ENCODE measurements at places on chromosomes 1 and 21. TPM values are rescaled to one million over a fixed set of nuclear protein-coding genes. Genes with fewer than 3 reads are reported as not detected.

DNA sequence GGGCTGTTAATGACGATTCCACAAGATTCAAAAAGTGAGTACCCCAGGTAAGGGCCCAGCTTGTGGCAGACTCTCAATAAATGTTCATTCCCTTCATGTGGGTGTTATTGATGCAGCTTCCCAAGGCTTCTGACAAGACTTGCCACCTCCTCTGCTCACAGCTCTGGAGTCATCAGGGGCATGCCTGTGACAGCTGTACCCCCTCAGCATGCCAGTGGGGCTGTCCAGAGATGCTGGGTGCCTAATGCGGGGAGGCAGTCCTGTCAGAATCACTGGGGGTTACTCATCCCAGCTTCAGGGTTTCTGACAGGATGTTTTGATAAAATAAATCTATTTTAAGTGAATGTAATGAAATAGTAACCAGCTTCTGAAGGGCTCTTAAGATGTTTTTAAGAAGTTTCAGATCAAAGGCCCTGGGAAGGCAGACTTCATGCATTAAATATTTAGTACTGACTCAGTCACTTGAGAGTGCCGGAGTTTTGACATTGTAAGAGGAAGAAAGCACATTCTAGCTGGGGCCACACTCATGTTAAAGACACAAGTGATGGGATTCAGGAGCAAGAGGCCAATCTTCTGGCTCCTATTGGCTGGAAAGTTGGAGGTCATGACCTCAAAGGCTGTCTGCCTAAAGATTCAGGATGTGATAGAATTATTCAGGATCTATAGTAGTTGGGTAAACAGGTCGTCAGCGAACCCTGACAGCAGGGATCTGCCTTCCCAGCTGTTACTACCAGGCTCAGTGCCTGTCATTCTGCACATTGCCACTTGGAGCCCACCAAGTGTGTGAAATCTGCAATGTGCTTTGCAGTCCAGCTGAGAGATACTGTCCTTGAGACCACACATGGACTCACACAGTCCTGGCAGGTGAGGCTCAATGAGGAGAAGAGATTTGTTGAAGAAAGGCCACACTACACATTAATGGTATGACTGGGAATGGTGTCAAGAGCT, 239.6 kb upstream of the BEND5 start:
- DNase-seq, result no peak
- H3K27me3 ChIP-seq, result no peaks in the 10 kb centered on the region
- H3K4me1 ChIP-seq, result no peaks in the 10 kb centered on the region
- H3K4me3 ChIP-seq, result no peak overlapping the region
- H3K36me3 ChIP-seq, result no peaks in the 10 kb centered on the region

S100A14 gene
- total RNA-seq, result 1.4 TPM

DNA sequence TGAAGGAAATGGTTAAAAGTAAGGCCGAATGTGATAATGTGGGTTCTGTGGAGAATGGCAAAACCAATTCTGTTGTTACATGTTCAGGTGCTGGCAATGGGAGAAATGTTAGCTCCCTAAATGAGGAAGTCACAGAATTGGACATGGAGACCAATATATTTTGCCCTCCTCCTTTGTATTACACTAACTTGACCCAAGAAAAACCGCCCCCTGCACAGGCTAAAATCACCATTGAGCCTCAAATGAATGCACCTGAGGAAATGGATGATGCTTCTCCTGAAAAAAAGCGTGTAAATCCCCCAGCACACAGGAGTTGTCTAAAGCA, 932 bp downstream of the MAP10 start:
- H3K36me3 ChIP-seq, result peaks cover 1% of the 10 kb centered on the region
- no peak for DNase-seq
- no peaks in the 10 kb centered on the region for H3K4me1 ChIP-seq
- no peaks in the 10 kb centered on the region for H3K27me3 ChIP-seq
- no peak overlapping the region for H3K27ac ChIP-seq

GRCh38 chr1:215636258-215636965, 69.3 kb downstream of the KCTD3 start:
- peaks cover 28% of the 10 kb centered on the region for H3K4me1 ChIP-seq
- no peak for DNase-seq
- H3K4me3 ChIP-seq, result no peak overlapping the region

PTGFRN gene
- 42.9 TPM for total RNA-seq

DNA sequence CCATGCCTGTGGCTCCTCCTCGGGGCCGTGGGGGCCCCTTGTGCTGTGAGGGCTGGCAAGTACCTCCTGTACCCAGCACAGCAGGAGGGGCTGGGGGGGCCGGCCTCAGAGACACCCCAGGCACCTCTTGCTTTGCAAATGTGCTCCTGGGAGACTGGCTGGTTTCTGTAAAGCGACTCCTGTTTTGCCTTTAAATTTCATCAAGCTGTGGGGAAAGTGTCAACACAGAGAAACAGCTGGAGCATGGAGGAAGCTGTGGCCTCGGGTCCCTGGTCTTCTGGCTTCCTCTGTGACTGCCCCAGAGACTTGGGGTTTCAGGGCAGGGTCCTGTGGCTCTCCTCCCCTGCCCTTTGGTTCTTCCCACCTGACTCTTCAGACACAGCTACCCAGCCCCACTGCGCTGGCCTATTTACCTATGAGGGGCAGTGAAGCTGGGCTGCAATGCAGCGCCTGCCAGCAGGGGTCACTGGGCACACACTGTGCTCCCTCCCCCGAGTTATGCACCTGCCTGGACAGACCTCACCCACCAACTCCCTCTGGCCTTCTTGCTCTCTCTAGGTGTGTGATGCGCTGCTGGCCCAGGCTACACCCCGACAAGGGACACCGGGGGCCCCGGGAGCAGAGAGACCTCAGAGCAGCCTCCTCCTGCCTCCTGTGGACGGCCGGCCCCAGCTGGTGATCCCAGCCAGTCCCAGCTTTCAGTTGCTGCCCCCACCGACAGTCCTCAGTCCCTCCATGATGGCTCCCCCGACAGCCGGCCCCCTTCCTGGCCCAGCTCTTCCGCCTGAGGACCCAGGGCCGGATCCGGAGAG, 17.6 kb upstream of the PEX10 start:
- no peaks in the 10 kb centered on the region for H3K4me1 ChIP-seq
- no peak overlapping the region for H3K27ac ChIP-seq
- DNase-seq, result no peak
- no peak overlapping the region for H3K4me3 ChIP-seq
- H3K36me3 ChIP-seq, result no peaks in the 10 kb centered on the region

- peaks cover 12% of the 10 kb centered on the region for H3K4me1 ChIP-seq
- no peak for DNase-seq
- H3K27me3 ChIP-seq, result peaks cover 32% of the 10 kb centered on the region
- no peak overlapping the region for H3K27ac ChIP-seq
Observed at GRCh38 chr1:205324781-205325180, 3.2 kb upstream of the NUAK2 start.

LENEP gene
- 0.84 TPM for total RNA-seq

DNA sequence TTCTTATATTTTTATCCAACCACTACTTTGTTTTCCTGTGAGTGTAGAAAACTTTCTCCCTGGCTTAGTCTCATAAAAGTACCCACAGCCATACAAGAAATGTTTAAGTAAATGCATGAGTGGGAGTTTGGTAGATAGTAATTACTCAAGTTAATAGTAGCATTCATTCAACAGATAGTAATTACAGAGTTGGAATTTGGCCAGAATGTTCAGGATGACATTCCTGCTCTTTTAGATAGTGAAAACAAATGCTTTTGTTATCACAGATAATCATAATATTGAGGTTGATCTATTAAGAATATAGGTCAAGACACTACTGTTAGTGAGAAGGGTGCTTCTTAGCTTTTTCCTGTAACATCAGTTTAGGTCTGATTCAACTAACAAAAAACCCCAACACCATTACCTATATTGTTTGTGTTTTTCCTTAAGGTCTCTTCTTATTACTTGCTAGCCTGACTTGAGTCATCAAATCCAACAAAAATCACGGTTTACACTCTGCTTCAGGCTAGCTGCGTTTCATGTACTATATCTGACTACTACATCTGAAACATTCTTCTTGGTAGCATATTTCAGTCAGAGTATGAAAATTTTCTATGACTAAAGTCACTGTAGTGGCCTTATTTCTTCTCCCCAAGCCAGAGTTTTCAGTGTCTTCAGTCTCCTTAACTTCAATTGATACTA, 163.7 kb downstream of the HS2ST1 start:
- H3K27ac ChIP-seq, result no peak overlapping the region
- no peak for DNase-seq
- no peak overlapping the region for H3K4me3 ChIP-seq

- peak overlapping the region; percentile 97 for H3K4me3 ChIP-seq
- H3K27me3 ChIP-seq, result no peaks in the 10 kb centered on the region
Observed at GRCh38 chr1:112620377-112620695, 704 bp downstream of the CAPZA1 start.

- H3K27me3 ChIP-seq, result peaks cover 18% of the 10 kb centered on the region
- H3K36me3 ChIP-seq, result no peaks in the 10 kb centered on the region
- DNase-seq, result no peak
- H3K4me1 ChIP-seq, result peaks cover 1% of the 10 kb centered on the region
- H3K4me3 ChIP-seq, result no peak overlapping the region
- no peak overlapping the region for H3K27ac ChIP-seq
Observed at GRCh38 chr1:12157366-12158231, 9.2 kb upstream of the TNFRSF1B start.

DNA sequence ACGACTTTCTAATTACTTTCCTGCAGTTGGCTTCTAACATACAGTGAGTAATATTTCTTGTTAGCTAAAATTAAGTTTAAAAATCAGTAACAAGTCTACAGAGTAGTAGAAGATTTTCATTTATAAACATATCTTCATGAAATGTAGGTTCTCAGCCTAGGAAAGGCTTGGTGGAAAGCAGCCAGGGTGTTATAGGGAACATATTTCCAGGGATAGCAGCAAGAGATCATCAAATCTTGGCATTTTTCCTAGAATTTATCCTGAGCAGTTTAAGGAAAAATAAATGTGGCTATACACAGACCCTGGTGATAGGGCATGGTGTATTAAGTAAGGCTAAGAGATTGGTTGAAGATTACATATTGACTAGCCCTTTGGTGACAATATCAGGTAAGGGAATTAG, 203.5 kb upstream of the NEGR1 start:
- peaks cover 22% of the 10 kb centered on the region for H3K4me1 ChIP-seq
- H3K36me3 ChIP-seq, result no peaks in the 10 kb centered on the region
- no peak for DNase-seq
- no peaks in the 10 kb centered on the region for H3K27me3 ChIP-seq
- no peak overlapping the region for H3K4me3 ChIP-seq

VWA5B1 gene
- total RNA-seq, result 0.19 TPM

- DNase-seq, result no peak
- H3K36me3 ChIP-seq, result peaks cover 2% of the 10 kb centered on the region
- H3K27ac ChIP-seq, result no peak overlapping the region
- H3K27me3 ChIP-seq, result no peaks in the 10 kb centered on the region
- no peak overlapping the region for H3K4me3 ChIP-seq
Observed at GRCh38 chr1:205272536-205272935, 44.8 kb downstream of the TMCC2 start.

- H3K36me3 ChIP-seq, result no peaks in the 10 kb centered on the region
- DNase-seq, result no peak
- no peak overlapping the region for H3K4me3 ChIP-seq
- H3K4me1 ChIP-seq, result peaks cover under 1% of the 10 kb centered on the region
Observed at GRCh38 chr1:243734308-243734695, 115.7 kb downstream of the AKT3 start.

GRCh38 chr1:15178571-15179484, 25.3 kb downstream of the TMEM51 start:
- H3K4me1 ChIP-seq, result peaks cover 13% of the 10 kb centered on the region
- DNase-seq, result no peak
- peak overlapping the region; percentile 76 for H3K27ac ChIP-seq
- H3K36me3 ChIP-seq, result no peaks in the 10 kb centered on the region

- no peak for DNase-seq
- peaks cover 34% of the 10 kb centered on the region for H3K27me3 ChIP-seq
- H3K4me3 ChIP-seq, result no peak overlapping the region
Observed at GRCh38 chr1:153404086-153404635, 12.2 kb upstream of the S100A7A start.

- H3K4me1 ChIP-seq, result no peaks in the 10 kb centered on the region
- no peak for DNase-seq
- no peak overlapping the region for H3K27ac ChIP-seq
- no peaks in the 10 kb centered on the region for H3K36me3 ChIP-seq
- no peak overlapping the region for H3K4me3 ChIP-seq
- peaks cover 4% of the 10 kb centered on the region for H3K27me3 ChIP-seq
Observed at GRCh38 chr1:177223359-177223758, 52.6 kb downstream of the BRINP2 start.

GRCh38 chr1:3922201-3922725, 22.2 kb upstream of the C1orf174 start:
- no peak overlapping the region for H3K27ac ChIP-seq
- H3K4me3 ChIP-seq, result no peak overlapping the region
- H3K27me3 ChIP-seq, result peaks cover 18% of the 10 kb centered on the region
- no peaks in the 10 kb centered on the region for H3K36me3 ChIP-seq

CA6 gene
- total RNA-seq, result not detected

DNA sequence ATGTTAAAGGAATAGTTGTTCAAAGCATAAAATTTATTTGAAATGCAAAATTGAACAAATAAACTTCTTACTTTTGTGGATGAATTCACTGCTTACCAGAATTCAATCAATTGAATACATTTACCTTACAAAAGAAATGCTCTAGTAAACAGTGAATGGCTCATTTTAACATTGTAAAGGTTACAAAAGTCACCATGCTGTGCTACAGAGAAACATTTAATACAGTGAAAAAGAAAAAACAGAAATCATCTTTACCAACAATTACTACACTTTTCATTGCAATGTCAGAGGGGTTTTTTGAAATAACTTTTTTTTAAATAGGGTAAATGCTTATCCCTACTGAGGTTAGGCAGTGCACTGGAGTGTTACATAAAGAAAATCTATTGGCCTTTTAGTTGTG, 853.0 kb downstream of the NCAM2 start:
- H3K36me3 ChIP-seq, result no peaks in the 10 kb centered on the region
- H3K27me3 ChIP-seq, result no peaks in the 10 kb centered on the region
- no peak overlapping the region for H3K27ac ChIP-seq
- no peak overlapping the region for H3K4me3 ChIP-seq
- DNase-seq, result no peak

DNA sequence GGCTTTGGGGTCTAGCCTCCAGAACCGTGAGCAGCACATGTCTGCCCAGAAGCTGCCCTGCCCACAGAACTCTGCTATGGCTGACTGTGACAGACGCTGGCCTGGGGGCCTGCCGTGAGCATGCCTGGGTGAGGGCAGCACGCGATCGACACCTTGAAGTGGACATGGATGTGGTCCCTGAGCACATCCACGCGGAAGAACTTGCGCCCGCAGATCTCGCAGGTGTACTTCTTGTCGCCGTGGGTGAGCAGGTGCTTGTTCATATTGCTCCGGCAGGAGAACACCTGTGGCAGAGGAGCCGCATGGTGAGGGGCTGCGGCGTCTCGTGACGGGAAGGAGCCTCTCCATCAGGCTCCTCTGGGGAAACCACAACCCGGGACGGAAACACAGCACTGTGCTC, 56.0 kb downstream of the PRDM15 start:
- no peaks in the 10 kb centered on the region for H3K36me3 ChIP-seq
- no peaks in the 10 kb centered on the region for H3K27me3 ChIP-seq
- no peak overlapping the region for H3K27ac ChIP-seq
- no peak overlapping the region for H3K4me3 ChIP-seq
- no peak for DNase-seq

Measured in progenitor cell of endocrine pancreas (in vitro differentiated cells).